Hypothalamus (tissue), 51 donors: ENCODE measurements at places on chromosomes 6 and 20.

DNA sequence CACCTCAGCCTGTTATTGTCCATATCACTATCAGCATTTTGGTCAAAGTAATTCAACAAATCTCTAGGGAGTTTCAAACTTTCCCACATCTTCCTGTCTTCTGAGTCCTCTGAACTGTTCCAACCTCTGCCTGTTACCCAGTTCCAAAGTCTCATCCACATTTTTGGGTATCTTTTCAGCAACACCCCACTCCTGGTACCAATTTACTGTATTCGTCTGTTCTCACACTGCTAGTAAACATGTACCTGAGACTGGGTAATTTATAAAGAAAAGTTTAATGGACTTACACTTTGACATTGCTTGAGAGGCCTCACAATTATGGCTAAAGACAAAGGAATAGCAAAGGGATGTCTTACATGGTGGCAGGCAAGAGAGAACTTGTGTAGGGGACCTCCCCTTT is 224.2 kb downstream of the ADGRB3 start:
- DNase-seq = no peak

DNA sequence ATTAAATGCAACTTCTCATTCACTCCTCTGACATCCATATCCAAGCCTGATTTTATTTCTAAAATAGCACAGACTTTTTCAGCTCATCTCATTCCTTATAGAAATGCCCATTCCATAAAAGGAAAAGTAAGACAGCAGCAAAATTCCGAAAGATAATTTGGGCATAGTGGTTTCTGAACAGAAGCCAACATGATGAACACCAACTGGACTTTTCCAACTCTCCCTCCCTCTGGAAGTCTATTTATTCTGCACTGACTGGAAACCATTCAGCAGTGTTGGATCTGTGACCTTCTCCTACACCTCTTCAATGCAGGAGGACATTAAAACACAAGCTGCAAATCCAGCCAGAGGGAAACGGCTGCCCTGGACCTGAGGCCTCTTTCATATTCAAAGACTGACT is 306.2 kb upstream of the NT5E start:
- DNase-seq = no peak

- no peak for DNase-seq
Measured at GRCh38 chr6:153145591-153145990, 14.5 kb upstream of the RGS17 start.

DNA sequence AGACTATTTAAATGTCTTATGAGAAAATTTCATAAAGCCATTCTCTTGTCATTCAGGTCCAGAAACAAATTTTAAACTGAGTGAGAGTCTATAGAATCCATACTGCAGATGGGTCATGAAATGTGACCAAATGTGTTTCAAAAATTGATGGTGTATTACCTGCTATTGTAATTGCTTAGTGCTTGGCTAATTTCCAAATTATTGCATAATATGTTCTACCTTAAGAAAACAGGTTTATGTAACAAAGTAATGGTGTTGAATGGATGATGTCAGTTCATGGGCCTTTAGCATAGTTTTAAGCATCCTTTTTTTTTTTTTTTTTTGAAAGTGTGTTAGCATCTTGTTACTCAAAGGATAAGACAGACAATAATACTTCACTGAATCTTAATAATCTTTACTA is 5.0 kb downstream of the MARCKS start:
- DNase-seq = no peak

GRCh38 chr6:168599769-168600330 is 158.9 kb downstream of the SMOC2 start:
- DNase-seq = no peak

GRCh38 chr6:78300885-78301284 is 566.5 kb upstream of the IRAK1BP1 start:
- DNase-seq = no peak

DNA sequence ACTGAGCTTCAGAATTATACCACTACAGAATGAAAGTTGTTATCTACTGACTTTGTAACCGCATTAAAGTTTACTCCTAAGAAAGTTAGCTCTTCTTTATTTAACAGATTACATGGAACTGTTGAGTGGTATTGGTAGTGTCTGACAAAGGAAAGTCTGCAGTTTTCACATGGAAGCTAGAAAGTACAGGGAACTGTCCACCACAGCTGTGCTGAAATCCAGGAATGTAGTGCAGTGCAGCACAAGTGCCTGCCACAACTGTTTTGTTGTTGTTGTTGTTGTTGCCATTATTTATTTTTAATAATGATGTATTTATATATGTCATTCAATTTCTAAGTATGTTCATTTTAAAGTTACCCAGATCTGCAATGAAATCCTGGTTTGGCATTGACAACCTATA is 464.9 kb downstream of the TBC1D32 start:
- DNase-seq = no peak

DNA sequence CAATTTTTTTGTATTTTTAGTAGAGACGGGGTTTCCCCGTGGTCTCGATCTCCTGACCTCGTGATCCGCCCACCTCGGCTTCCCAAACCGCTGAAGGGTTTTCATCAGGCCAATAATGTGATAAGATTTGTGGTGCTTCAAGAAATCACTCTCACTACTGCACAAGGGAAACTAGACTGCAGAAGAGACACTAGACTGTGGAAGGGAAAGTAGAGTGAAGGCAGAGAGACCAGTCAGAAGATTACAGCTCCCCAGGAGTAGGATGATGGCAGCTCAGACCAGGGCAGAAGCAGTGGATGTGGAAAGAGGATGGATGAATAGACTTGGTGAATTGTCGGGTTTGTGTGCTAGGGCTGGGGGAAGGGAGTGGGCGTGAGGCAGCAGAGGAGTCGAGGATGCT is 48.0 kb upstream of the GTSF1L start:
- no peak for DNase-seq

- no peak for DNase-seq
Measured at GRCh38 chr20:41631826-41632225, 13.6 kb upstream of the CHD6 start.

- no peak for DNase-seq
Measured at GRCh38 chr6:17842014-17842776, 135.5 kb upstream of the NUP153 start.

DNA sequence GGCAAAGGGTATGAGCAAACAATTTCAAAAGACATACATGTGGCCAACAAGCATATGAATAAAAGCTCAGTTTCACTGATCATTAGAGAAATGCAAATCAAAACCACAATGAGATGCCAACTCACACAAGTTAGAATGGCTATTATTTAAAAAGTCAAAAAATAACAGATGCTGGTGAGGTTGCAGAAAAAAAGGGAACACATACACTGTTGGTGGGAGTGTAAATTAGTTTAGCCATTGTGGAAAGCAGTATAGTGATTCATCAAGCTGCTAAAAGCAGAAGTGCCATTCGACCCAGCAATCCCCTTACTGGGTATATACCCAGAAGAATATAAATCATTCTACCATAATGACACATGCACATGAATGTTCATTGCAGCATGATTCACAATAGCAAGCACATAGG is 6.7 kb upstream of the KHDC1L start:
- DNase-seq = no peak

DNA sequence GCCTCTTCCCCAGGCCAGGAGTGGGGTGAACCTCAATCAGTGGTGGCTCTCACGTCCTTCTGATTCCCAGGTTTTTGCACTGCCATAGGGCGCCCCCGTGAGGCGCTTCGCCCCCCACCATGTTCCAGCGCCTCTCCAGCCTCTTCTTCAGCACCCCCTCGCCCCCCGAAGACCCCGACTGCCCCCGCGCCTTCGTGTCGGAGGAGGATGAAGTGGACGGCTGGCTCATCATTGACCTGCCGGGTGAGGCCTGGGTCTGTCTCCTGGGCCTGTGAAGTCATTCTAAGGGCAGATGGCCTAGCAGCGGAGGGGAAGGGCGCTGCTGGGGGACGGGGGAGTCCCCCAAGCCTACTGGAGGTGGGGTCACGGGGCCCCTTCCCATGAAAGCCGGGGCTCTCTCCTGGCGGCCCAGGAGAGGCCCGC is 4.5 kb downstream of the TP53INP2 start:
- peak; percentile 47 for DNase-seq

- no peak for DNase-seq
Measured at GRCh38 chr6:15616261-15616660, 46.6 kb downstream of the DTNBP1 start.

- no peak for DNase-seq
Measured at GRCh38 chr6:150238336-150238741, 95.5 kb downstream of the PPP1R14C start.

- DNase-seq = no peak
Measured at GRCh38 chr20:64102647-64103354, 4.6 kb downstream of the NPBWR2 start.

DNA sequence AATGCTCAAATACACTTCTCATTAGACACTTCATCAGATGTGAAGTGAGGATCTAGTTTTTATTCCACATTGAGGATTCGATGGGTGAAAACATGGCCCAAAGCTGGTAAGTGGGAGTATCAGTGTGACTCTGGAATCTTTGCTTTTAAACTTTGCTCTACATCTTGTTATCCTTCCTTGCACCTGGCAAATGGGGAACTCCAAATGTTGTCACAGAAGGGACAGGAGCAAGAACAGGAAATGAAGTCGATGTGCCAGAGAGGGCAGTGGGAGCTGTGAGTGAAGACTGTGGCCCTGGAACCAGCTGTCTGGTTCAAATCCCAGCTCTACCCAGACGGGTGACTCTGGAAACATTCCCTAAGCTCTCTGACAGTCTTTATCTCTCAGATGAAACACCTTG is 86.7 kb upstream of the AGPAT4 start:
- no peak for DNase-seq

- no peak for DNase-seq
Measured at GRCh38 chr6:168374051-168374502, 54.5 kb upstream of the DACT2 start.

DNA sequence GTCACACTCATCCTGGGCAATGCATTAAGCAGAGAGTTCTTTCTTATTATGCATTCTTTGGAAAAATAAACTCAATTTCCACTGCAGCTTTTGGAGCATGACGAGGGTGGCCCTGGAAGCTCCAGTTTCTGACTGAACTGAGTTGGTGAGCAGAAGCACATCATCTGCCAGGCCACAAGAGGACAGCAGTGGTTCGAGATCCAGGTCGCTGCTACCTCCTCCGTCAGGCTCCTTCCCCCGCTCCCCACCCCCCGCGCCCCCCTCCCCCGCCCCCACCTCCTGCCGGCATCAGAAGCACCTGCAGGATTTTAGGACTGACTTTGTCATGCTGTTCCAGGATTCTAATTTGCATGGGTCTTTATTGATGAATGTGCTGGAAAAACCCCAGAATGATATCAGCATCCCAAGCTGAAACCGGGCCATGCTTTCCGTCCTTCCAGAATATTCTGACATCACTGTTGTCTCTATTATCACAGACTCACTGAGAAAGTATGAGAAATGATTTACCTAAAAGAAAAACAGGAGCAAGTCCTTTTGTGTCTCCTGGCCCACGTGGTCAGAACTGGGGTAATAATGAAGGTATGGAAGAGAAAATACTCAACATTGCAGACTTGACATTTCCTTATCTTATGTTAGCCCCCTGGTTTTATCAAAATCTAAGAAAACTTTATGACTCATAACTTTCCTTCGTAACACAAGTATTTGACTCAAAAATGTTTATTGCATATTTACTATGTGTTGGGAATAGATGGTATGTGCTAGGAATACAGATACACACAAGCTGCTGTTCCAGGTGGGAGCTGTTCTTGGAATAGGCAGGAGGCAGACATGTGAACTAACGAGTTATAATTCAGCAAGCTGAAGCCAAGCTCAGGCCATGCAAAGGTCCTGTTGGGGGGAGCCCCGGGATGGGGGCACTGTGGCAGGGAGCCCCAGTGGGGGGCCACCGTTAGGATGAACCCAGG is 220.2 kb upstream of the EXOC2 start:
- DNase-seq = no peak

GRCh38 chr20:58688840-58689239 is 3.8 kb upstream of the NPEPL1 start:
- no peak for DNase-seq

DNA sequence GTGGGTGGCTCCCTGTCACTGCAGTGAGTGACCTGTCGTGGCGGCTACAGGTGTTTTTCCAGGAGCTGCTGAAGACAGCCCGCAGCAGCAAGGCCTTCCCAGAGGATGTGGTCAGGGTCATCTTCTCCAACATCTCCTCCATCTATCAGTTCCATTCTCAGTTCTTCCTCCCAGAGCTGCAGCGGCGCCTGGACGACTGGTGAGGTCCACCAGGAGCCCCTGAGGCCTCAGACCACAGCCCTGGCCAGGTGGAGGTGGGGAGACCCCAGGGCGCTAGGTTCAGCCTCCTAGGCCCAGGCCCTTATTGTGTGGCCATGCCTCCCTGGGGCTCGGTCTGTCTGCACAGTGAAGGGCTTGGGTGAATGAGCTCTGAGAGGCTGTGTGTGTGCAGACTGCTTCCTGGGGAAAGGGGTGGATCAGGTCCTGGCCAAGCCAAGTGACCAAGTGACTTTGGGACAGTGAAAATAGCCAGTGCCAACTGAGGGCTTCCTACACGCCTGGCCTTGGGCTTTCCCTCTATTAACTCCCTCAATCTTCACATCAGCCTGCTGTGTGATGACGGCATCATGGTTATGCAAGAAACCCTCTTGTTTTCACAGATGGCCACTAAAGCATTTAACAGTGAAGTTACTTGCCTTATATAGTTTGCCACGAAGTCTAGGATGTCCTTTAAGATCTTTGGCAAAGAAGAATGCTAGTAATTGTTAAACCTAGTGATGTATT is 6.4 kb downstream of the FGD2 start:
- DNase-seq = no peak

DNA sequence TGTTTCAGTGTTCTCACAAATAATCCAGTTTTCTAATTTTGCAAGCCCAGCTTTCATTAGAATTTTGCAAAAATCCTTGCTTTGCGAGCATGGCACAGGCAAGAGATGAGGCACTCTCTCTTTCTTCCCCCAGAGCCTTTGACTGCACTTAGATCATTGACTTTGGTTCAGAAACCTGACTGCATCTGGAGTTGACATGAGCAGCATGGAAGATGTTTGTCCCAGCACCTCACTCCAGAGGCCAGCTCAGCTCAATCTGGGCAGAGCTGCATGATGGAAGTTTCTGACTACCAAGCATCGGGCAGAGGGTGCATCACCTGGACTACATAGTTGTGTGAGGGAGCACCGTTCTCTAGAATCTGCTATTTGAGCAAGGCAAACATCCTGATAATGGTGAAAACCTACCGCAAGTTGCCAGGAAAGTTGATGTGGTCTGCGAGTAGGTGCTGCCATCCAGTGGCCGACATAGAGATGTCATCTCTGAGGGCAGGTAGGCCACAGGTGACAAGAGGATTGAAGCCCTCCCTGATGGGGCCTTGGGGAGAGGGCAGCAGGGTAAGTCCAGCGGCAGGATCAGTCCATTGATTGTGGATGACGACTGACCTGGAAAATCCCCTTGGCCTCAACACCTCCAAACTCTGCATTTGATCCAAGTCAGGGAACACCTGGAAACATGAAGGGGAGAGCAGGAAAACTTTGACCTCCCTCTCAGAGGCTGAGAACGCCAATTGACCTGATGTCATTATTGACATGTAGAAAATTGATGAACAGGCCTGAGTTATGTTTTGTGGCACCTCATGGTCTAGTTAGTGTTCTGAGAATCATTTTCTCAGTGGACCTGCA is 3.8 kb upstream of the LPA start:
- no peak for DNase-seq

- no peak for DNase-seq
Measured at GRCh38 chr6:111823831-111824607, 49.2 kb downstream of the FYN start.
